ENCODE measurements at places on chromosomes 16 and 17.

GRCh38 chr16:81473066-81473488 is 28.5 kb downstream of the CMIP start:
- no peak for DNase-seq

- DNase-seq = no peak
These were observed 1.7 kb downstream of the KSR1 start for GRCh38 chr17:27457731-27458523.

DNA sequence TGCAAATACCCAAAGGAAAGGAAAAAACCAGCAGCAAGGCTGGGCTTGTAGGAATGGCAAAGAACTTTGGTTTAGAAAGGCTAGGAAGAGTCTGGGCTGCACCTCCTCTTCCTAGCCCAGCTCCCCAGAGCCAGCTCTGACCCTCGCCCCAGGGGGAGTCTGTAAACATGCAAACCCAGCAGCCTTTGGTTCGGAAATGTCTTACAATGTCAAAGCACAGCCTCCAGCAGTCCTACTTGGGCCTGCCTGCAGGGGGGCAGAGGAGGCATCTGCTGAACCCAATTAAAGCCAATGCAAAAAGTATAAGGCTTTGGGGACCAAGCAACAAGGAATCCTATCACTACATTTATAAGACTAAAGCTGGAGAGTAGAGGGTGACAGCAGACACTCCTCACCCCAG is 5.0 kb upstream of the FTSJ3 start:
- DNase-seq = no peak

GRCh38 chr17:56595831-56596690 is 2.6 kb downstream of the NOG start:
- peak; percentile 3 for DNase-seq

DNA sequence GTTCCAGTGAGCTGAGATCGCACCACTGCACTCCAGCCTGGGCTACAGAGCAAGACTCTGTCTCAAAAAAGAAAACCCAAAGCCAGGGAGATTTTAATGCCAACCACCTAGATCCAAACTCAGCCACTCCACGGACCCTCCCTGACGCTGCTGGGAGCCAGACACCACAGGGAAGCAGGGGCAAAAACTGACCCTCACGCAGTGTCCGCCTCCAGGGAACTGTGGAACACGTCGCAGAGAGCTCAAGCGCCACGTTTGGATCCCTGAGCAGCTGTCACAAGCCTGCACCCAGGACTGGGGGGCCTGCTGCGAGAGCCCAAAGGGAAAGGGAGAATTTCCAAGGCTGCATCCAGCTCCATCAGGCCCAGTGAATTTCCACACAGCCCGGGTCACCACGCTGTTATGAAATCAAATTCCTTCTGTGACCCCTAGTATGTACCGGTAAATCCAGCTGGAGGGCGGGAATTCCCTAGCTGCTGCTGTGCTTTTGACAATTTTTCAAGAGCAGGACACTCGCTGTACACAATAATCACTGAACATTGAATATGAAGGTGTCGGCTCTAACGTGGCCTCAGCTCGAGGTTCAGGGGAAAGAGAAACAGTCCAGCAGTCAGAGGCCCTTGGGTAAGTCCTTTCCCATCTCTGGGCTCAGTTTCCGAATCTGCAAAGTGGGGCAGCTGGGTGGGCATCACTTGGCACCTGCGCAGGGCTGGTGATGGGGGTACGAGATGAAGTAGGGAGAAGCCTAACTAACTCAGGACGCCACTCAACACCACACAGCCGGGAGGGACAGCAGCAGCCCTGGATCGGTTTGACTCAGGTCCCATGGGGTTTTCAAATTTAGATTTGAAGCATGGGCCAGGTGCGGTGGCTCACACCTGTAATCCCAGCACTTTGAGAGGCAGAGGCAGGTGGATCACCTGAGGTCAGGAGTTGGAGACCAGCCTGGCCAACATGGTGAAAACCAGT is 8.6 kb downstream of the CARHSP1 start:
- DNase-seq = peak; percentile 66

DNA sequence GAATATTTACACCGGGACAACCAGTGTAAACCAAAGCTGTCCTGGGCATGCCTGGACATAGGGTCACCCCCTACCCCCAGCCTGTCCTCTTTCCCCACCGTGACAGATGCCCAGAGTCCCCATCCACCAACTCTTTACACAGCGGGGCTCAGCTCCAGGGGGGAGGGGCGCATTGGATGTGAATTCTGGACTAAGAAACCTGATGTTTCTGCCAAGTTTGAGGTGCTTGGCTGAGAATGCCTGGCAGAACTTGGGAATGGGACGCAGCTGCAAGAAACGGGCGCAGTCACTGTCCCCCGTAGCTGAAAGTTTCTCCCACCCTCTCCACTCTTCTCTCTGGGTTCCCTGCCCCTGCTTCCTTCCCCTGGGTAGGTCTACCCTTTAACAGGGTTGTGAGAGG is 68.0 kb upstream of the CDC42EP4 start:
- DNase-seq = no peak

- no peak for DNase-seq
These were observed 6.7 kb downstream of the CCL2 start for GRCh38 chr17:34261568-34262337.

- peak; percentile 46 for DNase-seq
These were observed 52.2 kb upstream of the HAPSTR1 start for GRCh38 chr16:9039210-9039609.

DNA sequence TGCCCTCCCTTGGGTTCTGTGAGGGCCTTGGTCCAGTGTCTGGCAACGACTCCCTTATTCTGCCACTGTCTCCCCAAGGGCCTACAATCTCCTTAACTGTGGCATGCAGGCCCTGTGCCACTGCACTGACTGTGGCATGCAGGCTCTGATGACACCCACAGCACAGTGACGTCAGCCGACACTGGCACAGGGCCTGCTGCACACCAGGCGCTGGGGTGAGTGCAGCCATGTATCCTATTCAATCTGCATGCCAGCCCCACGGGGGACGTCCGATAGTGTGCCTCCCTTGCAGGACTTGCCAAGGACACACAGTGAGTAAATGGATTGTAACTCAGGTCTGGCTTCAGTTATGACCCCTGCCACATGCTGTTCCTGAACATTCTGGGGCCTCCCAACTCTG is 39.8 kb upstream of the RASD1 start:
- peak; percentile 36 for DNase-seq

DNA sequence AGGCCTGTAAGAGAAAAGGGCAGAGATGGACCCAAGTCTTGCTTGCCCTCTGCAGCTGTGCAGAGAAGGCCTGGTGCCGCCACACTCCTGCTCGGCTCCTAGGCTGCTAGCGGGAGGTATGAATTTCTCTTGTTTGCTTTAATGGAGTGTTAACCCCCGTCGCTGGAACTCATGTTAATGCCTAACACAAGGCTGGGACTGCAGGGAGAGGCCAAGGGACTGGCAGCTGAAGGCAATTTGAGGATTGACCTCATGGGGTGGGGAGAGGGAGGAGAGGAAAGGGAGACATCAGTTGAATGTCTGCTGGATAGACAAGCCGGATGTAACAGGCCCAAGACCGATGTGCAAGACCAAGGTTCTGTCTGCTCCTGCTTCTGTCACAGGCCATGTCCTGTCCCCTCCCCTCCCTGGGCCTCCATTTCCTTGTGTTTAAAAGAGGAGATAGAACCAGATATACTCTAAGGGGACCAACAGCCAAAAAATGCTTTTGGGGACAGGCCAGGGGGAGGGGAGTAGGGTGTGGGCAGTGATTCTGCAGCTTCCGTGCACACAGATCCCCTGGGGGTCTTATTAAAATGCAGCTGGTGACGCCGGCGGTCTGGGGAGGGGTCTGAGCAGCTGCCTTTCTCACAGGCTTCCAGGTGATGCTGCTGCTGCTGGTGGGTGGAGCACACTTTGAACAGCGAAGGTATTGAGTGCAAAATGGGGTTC is 46.7 kb upstream of the TBX2 start:
- DNase-seq = no peak

DNA sequence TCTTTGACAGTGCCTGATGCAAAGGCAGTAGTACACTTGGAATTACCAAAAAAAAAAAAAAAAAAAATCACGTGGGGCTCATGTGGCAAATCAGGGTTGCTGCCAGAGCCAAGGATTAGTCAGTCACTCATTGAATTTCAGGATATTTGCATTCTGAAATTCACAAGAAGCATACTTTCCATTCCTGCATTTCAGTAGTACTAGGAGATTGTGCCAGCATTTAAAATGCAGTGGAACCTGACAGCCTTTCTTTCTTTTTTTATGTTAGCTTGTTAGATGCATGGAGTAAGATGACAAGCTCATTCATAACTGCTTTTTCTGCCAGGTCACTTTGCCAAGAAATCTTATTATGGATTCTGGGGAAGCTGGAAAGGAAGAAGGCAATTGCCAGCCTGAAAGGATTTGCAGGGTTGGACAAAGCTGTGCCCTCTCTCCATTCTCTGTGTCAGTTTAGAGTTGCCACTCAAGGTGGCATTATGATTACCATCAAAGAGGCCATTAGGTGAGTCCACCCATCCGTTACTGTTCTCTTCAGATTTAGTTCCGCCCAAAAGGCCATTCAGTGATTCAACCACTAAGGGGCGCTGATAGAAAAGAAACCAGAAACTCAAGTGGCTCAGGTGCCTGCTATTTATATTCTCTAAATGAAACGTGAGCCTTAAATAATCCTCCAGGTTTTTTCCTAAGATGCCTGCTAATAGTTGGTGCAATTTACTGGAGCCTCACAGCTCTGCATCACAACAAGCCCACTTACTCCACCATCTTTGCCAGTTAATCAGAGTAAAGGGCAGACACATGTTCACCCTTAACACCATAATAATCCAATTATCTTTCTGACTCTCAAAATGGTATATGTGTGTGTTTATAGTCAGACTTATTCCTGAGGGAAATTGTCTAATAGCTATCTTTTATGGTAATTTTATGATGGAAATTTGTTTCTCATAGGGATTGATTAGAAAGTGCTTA is 59.0 kb downstream of the TANGO6 start:
- DNase-seq = peak; percentile 81

DNA sequence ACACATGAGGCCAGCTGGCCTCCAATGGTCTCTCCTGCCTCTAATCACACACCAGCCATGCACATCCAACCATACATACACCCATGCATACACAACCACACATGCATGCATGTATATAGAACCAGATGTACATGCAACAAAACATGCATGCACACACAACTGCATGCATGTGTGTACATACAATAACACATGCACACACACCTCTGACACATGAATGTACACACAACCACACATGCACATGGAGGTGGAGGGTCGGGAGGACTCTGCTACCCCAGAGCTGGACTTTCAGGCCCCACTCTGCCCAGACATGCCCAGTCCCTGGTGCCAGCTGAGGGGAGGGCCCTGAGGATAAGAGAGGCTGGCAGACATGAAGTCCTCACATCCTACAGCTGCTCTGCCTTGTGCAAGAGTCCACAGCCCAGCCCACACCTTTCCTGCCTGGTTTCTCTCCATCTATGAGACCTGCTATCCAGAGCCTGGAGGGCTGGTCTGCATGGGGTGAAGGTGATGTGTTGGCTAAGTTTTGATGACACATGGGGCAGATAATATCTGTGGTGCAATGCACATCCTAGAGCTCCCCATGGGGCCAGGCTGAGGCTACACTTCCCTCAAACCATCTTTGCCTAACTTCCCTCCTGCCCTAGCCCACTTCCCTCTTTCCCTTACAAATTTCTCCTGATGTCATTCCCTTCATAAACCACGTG is 50.9 kb upstream of the SDK2 start:
- DNase-seq = no peak

DNA sequence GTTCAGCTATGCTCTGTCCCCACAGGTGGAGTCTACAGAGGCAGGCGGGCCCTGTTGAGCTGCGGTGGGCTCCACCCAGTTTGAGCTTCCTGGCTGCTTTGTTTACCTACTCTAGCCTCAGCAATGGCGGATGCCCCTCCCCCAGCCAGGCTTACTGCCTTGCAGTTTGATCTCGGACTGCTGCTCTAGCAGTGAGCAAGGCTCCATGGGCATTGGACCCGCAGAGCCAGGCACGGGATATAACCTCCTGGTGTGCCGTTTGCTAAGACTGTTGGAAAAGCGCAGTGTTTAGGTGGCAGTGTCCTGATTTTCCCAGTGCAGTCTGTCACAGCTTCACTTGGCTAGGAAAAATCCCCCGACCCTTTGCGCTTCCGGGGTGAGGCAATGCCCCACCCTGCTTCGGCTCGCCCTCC is 89.1 kb downstream of the BCAS3 start:
- no peak for DNase-seq

DNA sequence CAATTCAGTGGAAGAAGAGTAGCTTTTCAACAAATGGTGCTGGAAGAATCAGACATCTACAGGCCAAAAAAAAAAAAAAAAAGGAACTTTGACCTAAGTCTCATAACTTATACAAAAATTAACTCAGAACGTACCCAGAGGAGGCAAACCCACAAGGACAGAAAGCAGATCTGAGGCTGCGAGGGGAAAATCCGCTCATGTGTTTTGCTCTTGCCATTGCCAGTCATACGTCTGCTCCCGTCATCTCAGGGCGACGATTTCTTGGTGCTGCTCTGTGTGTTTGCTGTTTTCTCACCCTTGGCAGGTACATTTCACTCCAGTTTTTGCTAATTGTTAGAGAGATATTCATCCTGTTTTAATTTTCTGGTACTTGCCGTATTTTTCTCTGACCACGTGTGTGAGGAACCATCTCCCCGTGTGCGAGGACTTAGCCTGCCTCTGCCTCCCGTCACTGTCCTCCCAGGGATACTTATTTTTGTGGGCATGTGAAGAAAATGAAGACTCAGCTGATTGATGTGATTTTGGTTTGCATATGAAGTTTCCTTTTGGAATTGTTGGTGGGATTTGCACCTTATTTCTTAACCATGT is 33.4 kb upstream of the ACSF3 start:
- no peak for DNase-seq

DNA sequence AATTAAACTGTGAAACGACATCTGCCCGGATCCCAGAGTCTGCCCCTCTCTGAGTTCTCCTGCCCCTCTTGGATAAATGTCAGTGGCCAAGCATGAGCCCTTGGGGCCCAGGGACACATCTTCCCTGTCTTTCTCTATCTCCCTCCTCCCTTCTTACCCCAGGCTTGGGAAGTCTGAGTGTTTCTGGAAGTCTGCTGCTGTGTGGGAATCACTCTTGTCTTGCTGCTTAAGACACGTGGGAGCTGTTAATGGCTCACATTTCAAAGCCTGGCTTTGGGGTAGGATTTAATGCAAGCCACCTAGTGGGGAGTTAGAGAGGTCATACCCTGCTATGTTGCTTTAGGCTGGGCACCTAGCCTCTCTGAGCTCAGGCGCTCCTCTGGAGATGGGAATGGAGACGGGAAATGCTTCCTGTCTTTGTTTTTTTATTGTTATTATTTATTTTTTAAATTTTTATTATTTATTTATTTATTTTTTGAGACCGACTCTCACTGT is 218.5 kb upstream of the CIBAR2 start:
- DNase-seq = peak; percentile 79

DNA sequence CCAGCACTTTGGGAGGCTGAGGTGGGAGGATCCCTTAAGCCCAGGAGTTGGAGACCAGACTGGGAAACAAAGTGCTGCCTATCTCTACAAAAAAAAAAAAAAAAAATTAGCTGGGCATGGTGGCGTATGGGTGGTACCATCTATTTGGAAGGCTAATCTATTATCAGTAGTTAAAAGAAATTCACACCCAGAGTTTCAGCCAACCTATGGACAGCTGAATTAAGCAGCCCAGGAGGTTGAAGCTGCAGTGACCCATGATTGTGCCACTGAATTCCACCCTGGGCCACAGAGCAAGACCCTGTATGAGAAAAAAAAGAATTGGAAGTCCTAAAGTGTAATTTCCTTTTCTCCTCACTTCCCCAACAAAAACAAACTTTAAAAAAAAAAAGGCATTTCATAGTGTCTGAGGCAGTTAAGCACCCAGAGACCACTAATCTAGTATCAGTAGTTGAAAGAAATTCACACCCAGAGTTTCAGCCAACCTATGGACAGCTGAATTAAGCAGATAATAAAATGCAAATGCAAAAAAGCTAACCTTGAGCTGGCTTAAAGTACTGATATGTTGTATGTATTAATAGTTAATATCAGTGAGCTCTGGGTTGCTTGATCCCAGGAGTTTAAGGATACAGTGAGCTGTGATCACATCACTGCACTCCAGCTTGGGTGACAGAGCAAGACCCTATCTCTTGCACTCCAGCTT is 18.1 kb downstream of the CLTC start:
- DNase-seq = no peak

Data from MCF 10A (cell line).